Left lobe of liver (tissue), 2 donors: ENCODE measurements at places on chromosomes 5 and 9. TPM values are rescaled to one million over a fixed set of nuclear protein-coding genes. Genes with fewer than 3 reads are reported as not detected.

GRCh38 chr5:75993183-75993582, 90.0 kb upstream of the SV2C start:
- no peak for DNase-seq

The ADAMTS12 gene
- total RNA-seq, result 1.9 TPM

- no peak for DNase-seq
Measured at GRCh38 chr5:65047225-65047624, 278.5 kb downstream of the CWC27 start.

GRCh38 chr5:180140571-180140970, 68.4 kb downstream of the RASGEF1C start:
- DNase-seq, result peak; percentile 23

The ZNF658 gene
- total RNA-seq, result 3.3 TPM

DNA sequence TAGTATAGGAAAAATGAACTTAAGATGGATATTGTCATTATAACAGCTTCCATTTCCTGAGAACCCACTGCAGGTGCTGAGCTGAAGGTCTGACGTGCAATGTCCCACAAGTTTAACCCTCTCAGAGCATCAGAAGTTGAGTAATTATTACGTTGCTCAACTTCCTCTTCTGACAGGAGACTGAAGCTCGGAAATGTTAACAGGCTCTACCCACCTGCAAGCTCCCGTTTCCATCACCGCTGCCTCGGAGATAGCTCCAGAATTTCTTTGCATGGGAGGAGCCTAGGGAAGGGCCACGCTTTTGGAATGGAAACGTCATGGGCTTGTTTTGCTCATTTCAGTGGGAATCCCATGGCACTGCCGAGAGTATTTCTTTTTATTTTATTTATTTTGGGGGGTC, 1.0 kb upstream of the NTMT1 start:
- DNase-seq, result no peak

- DNase-seq, result no peak
Measured at GRCh38 chr5:25056836-25057235, 412.1 kb upstream of the CDH10 start.

The HSPB3 gene
- not detected for total RNA-seq

DNA sequence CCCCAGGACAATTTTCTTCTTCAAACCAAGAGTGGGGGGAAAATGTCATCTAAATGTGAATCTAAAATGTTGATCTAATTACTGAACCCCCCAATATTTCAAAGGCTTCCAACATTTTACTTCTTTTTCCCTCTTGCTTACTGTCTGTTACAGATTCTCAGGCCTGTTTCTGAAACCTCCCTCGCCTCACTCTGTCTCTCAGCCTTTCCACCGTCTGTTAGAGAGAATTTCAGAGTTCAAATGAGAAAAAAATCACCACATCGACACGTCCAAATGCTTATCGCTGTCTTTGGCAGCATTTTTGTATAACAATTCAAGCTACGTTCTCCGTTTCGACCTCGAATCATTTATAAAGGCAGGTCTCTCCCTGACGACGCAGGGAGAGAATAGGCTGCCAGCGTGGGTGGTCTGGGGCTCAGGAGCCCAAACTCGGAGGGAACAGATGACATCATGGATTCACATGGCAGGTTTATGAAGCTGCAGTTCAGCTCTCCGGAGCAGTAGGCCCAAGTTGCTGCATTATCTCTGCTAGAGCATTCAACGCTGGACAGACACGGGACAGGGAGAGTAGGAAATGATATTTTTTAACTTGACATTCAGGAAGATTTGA, 139.8 kb downstream of the GAS1 start:
- no peak for DNase-seq

- DNase-seq, result no peak
Measured at GRCh38 chr9:130331573-130331972, 66.0 kb downstream of the HMCN2 start.

GRCh38 chr5:30034870-30035269, 1158.6 kb upstream of the CDH6 start:
- DNase-seq, result no peak
